Tibial nerve (tissue), 4 donors: ENCODE measurements at places on chromosomes 11 and 22.

- DNase-seq: no peak
Observed at GRCh38 chr11:121907379-121907778, 208.6 kb downstream of the BLID start.

DNA sequence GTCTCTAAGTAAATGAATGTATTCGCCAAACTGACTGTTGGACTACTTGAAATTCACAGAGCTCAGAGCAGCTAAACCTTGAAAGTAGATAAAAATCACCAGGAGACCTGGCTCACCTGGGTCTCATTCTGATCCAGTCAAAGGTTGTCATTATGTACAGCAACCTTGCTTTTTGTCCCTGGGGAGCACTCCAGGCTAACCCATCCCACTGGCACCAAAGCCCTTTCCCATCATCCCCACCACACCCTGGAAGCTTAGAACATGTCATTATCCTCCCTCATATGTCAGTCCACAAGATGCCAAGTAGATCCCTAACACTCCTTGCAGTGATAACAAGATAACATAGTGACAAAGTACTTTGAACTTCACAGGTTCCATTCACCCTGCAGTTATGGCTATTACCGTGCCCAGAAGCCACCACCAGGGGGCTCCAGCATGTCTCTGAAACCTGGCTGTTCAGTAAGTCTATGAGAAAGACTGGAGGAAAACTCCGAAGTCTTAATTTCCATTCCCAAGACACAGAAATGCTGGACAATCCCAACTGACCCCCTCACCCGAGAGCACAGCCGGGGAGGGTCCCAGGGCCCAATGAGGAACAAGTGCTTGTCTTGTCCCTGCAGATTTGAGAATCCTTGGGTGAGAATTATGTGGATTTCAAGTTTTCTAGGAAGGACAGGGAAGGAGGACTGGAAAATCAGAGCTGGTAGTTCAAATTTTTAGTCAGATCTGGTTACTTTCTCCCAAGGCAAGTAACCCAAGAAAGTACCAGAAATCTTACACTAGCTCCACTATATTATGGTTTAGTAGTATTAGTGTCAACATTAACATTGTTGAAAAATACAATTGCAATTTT, 43.0 kb upstream of the USP47 start:
- DNase-seq: peak; percentile 79

GRCh38 chr11:113645593-113646349, 60.3 kb downstream of the TMPRSS5 start:
- no peak for DNase-seq

- no peak for DNase-seq
Observed at GRCh38 chr11:33492596-33492995, 208.0 kb downstream of the C11orf91 start.

DNA sequence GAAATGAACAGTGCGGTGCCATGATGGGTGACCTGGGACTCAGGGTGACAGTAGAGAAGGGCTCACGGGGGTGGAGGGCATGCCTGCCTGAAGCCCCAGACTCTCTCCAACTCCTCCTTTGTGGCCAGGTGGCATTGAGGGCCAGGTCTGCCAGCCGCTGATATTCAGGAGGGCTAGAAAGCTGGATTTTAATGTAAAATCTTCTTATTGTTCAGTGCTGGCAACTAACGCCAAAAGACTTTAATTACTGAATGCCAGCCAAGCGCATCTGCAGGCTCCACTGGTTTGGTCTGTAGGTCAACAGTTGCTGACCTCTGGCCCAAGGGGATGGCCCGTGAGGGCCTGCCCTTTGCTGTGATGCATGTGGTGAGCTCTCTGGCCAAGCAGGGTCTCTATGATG, 10.3 kb downstream of the MRGPRG start:
- DNase-seq: no peak

DNA sequence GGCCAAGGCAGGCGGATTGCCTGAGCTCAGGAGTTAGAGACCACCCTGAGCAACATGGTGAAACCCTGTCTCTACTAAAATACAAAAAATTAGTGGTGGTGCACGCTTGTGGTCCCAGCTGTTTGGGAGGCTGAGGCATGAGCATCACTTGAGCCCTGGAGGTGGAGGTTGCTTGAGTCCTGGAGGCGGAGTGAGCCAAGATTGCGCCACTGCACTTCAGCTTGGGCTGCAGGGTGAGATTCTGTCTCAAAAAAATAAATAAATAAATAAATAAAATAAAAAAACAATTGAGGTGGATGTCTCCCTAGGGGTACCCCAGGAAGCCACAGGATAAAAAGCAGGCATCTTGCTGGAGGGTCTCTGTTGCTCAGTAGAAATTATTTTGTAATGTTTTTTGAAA, 14.1 kb downstream of the PTPRJ start:
- no peak for DNase-seq

GRCh38 chr11:128825050-128825784, 41.9 kb downstream of the KCNJ1 start:
- DNase-seq: no peak
